Fibroblast of mammary gland (primary cell): ENCODE measurements at places on chromosomes 4 and X.

GRCh38 chr4:110412354-110413065, 63.4 kb upstream of the ENPEP start:
- no peak for DNase-seq

DNA sequence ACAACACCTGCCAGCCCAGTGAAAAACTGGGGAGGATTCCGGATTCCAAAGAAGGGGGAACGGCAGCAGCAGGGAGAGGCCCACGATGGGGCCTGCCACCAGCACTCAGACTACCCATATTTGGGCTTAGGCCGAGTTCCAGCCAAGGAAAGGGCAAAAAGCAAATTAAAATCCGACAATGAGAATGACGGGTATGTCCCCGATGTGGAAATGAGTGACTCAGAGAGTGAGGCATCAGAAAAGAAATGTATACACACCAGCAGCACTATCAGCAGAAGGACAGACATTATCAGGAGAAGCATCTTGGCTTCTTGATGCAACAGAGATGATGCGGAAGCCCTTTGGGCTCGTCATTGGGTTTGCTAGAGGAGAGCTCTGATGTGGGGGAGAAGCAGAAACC, 62.4 kb downstream of the JADE1 start:
- peak; percentile 71 for DNase-seq

DNA sequence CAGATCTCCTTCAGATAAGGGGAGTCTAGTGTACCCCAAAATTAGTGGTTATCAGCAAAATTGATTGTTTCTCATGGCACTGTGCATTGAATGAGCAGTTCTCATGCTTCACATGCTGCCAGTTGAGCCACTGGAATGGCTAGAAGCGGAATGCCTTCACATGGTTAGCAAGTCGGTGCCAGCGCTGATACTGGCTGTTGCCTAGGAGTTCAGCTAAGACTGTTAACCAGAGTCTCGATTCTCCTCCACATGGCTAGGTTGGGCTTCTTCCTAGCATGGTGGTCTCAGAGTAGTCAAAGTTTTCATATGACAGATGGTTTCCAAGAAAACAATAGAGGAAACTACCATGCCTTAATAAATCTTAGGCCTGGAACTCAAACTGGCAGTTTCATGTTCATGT, 12.2 kb downstream of the ANTXR2 start:
- DNase-seq: no peak

DNA sequence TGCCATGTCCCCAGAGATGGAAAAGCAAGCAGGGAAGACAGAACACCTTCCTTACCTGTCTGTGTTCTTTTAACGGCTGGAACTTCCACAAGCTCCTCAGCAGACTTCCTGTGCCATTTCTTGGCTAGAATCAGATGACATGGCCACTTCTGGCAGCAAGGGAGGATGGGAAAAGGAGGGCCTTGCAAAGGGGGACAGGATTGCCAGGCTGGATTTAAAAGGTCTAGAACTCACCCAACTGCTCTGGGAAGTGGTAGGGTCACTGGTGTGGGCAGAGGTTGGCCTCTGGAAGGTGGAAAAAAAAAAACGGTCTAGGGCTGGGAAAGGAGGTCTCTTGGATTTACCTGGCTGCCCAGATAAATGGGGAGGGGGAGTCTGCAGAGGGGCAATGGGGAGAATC, 1.6 kb upstream of the USP11 start:
- no peak for DNase-seq

- peak; percentile 88 for DNase-seq
Observed at GRCh38 chr4:174260099-174260498, 23.4 kb downstream of the FBXO8 start.

GRCh38 chrX:15349046-15349445, 13.7 kb upstream of the PIGA start:
- peak; percentile 79 for DNase-seq

DNA sequence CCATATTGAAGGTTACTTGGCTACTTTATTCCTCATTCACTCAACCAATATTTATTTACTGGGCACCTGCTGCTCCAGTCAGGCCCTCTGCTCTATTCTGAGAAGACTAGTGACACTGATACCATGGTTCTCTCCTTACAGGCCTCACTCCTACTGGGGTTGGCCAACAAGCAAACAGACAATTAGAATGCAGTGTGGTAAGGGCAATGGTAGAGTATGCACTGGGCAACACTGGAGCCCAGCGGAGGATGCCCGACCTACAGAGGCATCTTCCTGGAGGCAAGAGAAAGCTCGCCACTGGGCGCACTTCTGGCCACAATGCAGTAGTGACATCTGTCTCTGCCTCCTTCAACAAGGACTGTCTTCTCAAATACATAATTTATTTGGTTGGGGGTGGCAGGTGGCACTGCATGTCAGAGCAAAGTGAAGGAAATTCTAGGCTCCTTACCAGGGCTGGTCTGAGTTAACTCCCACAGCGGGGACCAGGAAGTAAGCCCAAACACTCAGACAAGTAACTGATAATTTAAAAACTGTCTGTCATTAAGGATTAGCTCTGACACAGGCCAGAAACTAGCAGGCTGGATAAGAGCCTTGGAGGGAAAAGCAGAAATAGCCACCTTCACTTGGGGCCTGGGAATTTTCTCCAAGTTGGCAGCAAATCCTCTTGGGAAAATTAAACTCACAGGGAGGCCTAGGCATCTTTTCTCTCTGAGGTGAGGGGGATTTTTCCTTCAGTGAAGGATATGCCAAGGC, 150.7 kb upstream of the EOLA2 start:
- no peak for DNase-seq

DNA sequence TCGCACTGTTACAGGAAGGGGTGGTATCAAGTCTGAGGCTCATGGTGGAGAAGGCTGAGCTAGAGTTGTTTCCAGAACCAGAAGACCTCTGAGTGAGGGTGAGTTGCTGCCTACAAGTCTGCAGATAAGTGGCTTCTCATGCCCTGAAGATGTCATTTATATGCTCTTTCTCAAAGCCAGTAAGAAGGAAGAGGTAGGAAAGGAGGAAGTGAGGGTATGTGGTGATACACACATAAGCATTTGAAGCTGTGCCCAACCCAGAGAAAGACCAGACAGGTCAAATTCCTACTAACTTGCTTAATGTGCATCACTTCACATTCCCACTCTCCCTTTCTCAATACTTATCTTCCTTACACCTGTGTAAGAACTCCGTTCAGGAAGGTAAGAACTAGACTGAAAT, at the start of gene PPBP:
PPBP (minus strand) TSS at position 130 of the 400 bp plus-strand sequence; CDS start at position 43, 87 bp downstream.
- no peak for DNase-seq

DNA sequence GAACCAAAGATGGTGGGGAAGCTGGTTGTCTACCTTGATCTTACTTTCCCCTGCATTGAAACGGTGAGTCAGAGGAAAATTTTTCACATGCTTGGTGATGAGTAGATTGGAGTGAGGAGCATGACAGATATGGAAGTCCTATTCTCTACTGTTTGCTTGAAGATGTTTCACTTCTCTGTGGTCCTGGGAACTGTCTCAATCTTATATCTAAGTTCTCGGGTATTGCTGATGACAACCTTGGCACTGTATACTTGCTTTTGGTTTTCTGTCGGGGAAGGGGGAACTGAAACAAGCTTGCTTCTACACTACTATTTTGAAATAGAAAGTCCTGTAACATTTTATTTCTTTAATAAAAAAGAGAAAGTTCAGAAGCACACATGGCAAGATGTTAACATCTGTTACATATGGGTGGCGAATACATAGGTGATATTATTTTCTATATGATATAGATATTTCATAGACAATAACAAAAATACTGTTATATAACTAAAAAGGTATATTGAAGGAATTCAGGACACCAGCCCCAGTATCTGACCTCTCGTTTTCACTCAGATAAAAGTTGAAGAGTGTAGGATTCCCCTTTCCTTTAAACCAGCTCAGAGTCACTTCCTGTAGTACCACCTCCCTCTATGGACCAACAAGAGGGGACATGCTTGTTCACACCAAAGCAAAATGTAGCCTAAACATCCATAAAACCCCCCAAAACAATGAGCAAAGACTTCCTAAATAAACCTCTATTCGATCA, 88.8 kb downstream of the FMR1NB start:
- no peak for DNase-seq

DNA sequence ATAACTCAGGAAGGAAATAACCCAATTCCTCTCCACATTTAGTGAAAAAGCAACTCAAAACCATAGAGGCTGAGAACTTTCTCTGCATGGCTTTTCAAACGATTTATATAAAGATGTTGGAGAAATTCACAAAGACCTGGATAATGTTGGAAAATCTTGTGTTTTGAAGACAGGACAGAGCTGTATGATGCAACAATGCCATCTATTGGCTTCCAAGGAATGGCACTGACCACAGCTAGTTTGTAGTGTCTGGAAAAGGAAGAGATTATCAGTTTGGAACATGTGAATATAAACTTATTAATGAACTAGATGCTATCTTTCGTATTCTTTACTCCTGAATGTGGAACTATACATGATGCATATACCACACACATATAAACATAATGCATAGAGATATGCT, 503.6 kb downstream of the IL1RAPL1 start:
- peak; percentile 15 for DNase-seq

DNA sequence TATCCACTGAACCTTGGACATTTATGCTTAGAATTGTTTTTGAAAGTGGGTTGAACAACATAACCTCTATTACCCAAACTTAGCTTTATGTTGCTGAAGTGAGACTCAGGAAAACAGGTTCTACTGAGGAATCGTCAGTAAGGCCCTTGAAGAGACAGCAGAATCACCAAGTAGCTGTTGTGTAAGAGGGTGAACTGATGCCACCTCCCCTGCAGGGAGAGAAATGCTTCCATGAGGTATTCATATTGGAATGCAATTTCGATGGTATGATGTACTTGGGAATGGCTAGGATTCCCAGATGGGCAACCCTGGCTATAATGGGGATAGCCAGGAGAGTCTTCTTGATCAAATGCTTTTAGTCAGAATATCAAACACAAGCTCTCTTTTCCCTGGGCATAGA, 4.1 kb upstream of the SCRG1 start:
- DNase-seq: peak; percentile 55

- no peak for DNase-seq
Observed at GRCh38 chr4:128298852-128299251, 11.2 kb upstream of the PGRMC2 start.

DNA sequence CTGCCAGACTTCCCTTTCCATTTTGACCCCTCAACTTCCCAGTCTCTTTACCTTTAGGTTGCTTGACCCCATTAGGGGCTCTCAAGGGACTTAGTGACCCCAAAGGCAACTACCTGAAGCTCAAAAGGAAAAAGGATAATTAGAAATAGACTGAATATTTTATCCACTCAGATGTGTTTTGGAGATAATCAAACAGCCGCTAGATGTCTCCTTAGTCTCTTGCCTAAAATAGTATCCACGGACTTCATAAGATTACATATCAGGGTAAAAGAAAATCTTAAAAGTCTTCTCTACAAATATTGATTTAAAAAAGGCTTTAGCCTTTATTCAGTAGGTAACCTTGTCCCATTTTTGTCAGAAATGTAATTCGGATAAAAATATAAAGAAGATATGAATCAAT, 21.0 kb upstream of the RHOXF2 start:
- DNase-seq: no peak

DNA sequence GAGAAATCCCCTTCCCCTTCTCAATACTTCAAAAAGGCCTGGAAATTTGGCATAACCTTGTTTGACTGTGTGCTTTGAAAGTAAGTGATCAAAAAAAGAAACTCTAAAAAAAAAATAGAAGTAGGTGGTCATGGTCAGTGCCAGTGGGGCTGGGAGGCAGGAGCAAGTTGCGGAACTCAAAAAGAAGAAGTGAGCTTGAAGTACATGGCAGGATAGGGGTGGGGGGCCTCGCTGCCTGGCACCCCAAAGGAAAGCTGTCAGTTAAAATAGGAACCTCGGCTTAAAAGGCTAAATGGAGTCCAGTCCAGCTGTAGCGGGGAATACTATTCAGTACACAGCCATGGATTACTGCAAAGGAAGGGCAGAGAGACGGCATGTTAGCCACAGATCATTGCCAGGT, 12.2 kb upstream of the NKRF start:
- no peak for DNase-seq

DNA sequence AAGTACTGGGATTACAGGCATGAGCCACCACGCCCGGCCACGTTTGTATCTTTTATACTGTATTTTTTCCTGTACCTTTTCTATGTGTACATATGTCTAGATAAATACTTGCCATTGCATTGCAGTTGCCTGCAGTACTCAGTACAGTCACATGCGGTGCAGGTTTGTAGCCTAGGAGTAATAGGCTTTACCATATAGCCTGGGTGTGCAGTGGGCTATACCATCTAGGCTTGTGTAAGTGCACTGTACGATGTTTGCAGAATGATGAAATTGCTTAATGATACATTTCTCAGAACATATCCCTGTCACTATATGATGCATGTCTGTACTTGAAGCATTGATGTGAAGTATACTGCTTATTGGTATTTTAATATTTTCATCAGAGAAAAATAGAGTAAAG, 115.4 kb upstream of the PUDP start:
- DNase-seq: no peak

- DNase-seq: no peak
Observed at GRCh38 chr4:55345054-55345453, 988 bp upstream of the SRD5A3 start.
